Hindlimb muscle (tissue), 1 donor: ENCODE measurements at places on chromosomes 6 and 20.

DNA sequence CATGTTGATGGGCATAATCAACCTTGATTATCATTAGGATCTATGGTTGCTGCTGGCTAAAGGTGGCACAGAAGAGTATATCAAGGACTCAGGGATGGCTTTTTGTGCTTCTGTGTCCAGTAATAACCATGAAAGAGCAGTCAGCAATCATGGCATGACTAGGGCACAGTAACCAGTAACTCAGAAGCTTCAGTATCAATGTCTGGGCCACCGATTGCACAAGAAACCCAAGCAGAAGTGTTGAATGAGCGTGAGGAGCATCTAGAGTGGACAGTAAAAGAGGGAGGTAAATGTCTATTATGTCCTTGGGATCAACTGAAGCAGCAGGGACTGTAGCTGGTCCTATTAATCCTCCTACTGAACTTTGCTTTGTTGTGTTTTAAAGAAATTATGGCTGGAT lies 81.5 kb upstream of the F13A1 start:
- no peak for DNase-seq

DNA sequence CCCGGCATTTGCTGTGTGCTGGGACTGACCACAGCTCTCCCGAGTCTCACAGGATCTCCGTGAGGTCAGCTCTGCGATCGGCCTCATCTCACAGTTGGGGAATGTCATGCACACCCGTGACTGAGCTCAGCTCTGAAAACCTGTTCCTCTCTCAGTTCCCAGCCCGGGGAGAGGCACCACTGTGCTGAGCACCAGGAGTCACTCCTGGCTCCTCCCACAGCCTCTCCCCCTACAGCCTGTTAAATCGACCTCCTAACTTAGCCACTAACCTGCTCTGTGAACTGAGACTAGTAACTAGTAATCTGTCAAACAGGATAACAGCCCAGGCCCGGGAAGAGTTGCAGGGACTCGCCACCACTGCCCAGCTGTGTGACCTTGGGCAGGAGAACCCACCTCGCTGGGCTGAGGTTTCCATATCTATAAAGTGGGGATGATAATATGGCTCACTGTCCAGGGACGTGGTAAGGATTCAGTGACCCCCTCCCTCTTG lies 20.1 kb upstream of the NOL4L start:
- no peak for DNase-seq

DNA sequence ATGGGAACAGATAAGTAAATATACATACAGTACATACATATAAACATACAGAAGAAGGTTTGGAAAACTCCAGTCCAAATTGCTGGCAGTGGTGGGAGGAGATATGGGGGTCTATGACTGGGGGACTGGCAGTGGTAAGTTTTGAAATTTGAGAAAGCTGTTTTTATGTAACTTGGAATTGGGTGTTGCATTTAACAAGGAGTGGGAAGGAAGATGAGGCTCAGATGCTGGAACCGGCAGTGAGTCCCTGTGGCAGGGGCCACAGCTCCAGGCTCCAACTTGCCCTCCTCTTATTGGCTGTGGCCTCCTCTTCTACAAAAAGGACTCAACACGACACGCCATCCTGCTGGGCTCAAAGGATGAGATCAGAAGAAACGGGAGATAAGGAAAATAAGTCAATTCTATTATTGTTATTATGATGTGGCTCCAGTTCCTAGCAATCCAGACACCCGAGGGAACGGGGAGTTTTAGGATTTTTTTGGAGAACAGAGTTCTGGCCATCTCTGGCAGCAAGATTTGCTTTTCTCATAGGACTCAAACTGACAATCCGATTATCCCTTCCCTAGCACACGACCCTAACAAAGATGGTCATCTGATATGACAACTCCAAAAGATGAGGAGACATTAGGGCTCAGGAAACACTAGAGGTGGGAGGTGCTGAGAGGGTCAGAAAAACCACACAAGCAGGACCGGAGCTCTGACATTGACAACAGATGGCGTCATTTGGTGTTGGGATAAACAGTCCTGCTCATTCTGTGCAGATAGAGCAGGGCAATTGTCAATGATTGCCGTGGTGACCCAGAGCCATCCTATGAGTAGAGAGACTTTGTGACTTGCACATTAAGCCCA lies 6.0 kb upstream of the TGM2 start:
- DNase-seq, result no peak

DNA sequence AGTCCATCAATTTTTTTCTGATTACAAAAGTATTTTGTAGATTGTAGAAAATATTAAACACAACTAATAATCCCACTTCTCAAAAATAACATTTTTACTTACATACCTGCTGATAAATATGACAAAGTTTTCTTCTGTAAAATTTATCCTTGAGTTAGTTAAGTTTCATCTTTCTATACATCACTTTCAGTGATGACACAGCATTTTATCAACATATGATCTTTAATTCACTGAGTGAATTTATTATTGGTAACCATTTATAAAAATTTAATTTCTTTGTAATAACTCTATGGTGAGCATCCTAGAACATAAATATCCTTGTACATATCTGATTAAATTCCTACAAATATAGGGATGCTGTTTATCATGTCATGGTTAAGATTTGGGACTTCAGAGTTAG lies 385.0 kb upstream of the SLC35B3 start:
- DNase-seq, result no peak

DNA sequence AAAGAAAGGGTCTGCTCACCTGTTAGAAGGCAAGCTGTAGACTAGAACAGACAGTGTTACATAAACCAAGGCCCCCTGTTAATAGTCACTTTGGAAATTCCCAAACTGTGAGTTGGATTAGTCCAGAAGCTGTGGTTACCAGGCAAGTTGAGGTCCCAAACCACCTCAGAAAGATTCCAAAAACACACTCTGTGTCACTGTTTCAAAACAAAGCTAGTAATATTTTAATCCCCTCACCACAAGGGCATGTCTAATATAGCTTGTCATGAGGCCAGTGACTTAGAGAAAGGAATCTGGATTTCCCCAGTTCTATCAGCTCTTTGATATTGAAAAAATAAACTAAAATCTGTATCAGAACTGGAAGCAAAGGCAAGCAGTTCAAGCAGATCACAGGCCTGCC lies 244.6 kb downstream of the HAO1 start:
- no peak for DNase-seq

GRCh38 chr6:36443471-36444428 lies 950 bp downstream of the KCTD20 start:
- DNase-seq, result no peak

GRCh38 chr6:106360989-106361430 lies 493 bp downstream of the CRYBG1 start:
- no peak for DNase-seq

DNA sequence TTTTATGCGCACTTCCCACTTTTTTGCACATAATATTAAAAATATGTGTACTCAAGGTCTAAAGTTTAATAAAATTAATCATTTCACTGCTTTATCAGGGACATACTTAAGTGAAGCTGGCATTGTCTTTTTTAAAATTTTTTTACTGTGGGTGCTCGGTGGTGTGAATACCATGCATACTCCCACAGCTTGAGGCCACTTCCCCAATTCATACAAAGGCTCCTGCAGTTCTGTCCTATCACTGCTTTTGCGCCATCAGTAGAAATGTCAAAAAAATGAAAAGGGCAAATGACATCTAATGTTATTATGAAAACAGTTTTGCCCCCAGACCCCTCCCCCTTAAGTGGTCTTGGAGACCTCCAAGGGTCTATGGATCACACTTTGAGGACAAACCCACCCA lies 464.1 kb upstream of the ARID1B start:
- DNase-seq, result no peak

DNA sequence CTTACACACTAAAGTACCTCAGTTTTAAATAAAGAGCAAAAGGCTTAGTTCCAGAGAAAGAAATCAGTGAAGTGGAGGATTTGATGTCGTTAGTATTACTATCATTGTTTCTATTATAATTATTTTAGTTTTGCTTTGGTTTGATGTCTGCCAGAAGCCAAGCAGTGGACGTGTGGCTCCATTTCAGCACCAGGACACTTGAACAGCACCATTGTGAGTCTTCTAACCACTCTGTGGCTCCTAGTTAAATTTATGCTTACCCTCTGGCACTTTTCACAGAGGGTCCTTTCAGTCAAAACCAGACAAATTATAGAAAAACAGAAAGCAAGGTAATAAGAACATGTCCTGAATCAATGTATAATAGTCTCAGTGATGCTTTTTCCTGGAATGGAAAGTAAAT lies 3.4 kb downstream of the COL9A1 start:
- DNase-seq, result no peak

DNA sequence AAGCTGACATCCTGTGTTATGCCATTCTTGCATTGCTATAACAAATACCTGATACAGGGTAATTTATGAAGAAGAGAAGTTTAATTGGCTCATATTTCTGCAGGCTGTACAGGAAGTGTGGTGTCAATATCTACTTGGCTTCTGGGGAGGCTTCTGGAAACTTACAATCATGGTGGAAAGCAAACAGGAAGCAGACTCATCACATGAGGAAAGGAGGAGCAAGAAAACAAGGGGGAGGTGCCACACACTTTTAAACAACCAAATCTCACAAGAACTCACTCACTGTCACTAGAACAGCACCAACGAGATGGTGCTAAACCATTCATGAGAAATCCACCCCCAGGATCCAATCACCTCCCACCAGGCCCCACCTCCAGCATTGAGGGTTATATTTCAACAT lies 143.1 kb upstream of the GGTLC1 start:
- no peak for DNase-seq

DNA sequence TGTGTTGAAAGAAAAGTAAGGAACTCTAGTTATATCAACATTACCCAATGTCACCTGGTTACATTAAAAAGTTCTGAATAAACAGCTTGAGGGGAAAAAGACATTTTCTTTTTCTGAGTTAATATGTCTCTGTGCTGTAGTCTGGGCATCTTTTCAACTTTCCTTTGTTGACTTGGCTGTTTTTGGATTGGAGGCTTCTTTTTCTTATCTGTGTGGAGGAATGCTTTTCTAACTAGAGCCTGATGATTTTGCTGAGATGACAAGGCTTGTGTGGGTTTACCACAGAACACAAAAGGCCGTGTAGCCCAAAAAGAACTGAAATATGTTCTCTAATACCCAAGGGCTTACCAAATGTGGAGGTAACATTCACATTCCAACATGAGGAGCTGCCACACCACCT lies 161.8 kb downstream of the KCNQ5 start:
- DNase-seq, result no peak

GRCh38 chr6:86152546-86152945 lies 509.9 kb upstream of the SYNCRIP start:
- no peak for DNase-seq

DNA sequence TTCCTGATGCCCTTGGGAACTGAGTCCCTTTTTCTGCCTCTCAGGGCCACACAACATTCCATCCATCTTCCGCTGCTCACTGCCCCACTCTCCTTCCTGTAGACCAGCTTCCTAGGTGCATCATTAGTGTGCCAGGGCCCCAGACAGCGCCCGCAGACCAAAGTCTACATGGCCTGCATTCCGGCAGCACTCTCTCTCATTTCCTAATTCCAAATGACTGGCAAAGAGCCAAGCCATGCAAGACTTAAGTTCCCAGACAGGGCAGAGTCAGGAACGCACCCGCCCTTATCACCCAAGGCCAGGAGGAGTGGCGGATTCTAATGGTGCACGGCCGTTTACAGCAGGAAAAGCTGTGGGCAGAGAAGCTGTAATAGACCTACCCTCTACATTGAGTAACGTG lies 159.8 kb upstream of the ARID1B start:
- DNase-seq, result no peak

DNA sequence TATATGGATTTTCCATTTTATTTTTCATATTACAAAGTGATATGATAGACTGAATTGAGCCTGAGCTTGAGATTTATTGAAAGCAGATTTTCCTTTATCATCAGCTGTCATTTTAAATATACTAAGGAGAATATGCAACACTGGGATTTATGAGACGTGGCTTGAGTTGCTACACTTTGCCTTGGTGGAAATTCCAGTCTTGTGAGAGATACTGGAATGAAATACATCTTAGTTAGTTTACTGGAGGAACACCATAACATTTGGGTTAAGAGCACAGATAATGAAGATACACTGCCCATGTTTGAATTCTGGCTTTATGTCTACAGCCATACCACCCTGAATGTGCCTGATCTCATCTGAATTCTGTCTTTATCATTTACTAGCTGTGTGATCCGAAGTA lies 86.5 kb upstream of the IFNGR1 start:
- DNase-seq, result no peak

- no peak for DNase-seq
Measured at GRCh38 chr6:161463071-161463470, 189.2 kb upstream of the AGPAT4 start.
